ENCODE measurements at places on chromosomes 11 and 22.

DNA sequence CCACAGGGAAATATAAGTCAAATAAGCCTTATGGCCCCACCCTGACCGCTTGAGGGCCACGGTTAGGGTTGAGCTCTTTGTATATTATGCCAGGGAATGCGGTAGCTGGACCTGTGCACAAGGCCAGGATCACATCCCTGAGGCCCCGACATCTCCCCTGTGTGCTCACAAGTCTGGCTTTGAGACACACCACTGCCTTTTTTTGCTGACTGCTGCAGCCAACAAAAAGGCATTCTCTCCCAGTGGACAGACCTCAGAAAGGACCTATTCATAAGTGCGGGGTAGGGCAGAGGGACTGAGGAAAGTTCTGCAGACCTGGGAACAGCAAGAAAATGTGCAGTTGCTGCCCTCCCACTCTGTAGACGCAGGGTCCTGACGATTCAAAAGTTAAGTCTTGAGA, 3.4 kb upstream of the SIDT2 start:
- no peak for DNase-seq

DNA sequence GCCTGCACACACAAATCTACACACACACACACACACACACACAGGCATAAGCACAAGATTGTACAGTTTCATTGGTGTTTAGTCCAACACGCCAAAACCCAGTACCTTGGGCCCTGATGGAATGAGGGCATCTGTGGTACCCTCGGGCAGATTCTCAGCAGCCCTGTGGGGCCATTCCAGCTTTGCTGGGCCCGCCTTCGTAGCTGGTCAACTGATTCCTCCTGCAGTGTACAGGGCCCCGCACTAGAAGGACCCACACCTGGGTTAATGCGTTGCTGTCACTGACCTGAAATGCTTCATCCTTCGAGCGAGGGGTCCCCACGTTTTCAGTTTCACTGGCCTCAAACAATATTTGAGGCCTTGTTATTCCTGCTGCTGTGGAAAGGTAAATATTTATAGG, 731.2 kb downstream of the BRD1 start:
- no peak for DNase-seq

DNA sequence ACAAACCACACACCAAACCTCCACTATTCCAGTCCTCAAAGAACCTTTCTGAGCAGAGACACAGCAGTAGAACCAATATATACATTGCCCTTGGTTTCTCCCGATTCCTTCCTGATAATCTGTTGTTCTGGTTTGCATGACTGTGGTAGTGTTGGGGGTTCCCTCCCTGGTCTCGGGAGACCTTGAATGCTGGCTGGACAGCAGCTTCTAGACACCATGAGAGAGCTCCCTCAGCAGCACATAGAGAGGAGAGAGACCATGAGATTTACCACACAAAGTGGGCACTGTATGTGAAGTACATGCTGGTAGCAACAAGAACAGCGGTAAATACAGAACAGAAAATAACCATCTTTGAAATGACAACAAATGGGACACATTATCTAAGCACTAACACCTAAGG, 2.6 kb downstream of the C11orf91 start:
- no peak for DNase-seq

- no peak for DNase-seq
Measured at GRCh38 chr11:78922859-78923625, 348.4 kb upstream of the NARS2 start.

DNA sequence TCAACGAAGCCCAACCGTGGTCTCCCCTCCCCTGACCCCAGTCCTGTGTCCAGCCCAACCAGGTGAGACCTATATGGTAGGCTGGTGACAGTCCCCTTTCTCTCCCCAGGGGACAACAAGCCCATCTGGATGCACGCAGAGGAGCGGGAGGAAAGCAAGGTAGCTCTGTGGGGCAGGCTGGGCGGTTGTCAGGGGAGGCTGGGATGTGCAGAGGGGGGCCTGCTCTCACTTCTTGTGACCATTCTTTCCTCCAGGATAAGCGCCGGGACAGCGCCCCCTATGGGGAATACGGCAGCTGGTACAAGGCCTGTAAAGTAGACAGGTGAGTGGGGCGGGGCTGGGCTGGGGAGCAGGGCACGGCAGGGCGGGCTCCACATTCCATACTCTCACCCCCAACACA, 3.5 kb upstream of the RAB1B start:
- no peak for DNase-seq

DNA sequence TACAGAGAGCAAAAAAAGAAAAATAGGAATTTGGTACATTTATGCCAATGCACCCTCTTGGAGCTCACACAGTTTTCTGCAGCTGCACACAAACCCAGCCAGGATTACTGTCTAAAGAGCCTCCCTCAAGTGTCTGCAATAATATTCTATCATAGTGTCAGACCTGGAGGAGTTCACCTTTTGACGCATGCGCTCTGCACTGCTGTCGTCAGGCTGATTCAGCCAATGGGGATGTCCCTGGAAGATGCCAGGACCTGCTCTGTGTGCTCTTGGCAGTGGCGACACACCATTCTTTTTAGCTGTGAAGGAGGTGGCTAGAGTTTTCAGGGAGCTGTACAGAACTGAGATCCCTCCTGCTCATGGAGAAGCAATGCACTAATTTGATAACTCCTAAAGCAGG, 249.0 kb upstream of the KIRREL3 start:
- no peak for DNase-seq
